Suprapubic skin (tissue), 4 donors: ENCODE measurements at places on chromosomes 6 and 20.

DNA sequence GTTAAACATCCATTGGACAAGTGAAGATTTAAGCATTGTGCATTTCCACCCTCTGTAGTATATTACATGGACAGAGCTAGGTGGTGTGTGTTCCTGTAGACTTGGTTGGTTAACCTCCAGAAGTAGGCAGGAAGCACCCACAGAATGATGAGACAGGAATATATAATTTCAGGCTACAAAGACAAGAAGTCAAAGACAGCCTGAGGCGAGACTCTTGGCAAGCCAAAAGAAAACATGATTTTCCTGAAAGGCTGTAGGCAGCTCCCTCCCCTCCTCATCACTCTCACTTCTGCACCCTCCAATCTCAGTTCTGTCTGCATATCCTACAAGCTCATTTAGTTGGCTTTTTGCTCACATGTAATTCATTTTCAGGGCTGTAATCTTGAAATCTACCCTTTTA is 110.0 kb upstream of the SLC35B3 start:
- DNase-seq = no peak

DNA sequence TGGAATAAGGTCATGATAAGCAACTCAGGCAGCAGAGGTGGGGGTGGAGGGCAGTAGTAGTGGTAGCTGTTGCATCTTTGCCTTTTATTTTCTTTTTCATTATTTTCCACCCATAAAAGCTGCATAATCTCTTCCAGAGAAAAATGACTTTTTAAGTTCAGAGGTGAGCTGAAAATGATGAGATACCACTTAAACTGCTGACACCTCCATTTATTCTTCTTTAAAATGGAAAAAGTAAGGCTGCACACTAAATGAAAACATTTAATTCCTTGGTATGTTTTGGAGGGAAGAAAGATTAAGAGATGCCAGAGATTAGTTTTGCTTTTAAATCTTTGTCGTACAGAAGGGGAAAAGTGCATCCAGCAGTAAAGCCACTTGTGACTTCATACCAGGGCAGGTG is 97.2 kb downstream of the ADTRP start:
- DNase-seq = no peak

GRCh38 chr20:3613821-3614440 is 49.3 kb downstream of the GFRA4 start:
- DNase-seq = no peak

- no peak for DNase-seq
Observed at GRCh38 chr6:129455126-129455769, 254.7 kb downstream of the ARHGAP18 start.

DNA sequence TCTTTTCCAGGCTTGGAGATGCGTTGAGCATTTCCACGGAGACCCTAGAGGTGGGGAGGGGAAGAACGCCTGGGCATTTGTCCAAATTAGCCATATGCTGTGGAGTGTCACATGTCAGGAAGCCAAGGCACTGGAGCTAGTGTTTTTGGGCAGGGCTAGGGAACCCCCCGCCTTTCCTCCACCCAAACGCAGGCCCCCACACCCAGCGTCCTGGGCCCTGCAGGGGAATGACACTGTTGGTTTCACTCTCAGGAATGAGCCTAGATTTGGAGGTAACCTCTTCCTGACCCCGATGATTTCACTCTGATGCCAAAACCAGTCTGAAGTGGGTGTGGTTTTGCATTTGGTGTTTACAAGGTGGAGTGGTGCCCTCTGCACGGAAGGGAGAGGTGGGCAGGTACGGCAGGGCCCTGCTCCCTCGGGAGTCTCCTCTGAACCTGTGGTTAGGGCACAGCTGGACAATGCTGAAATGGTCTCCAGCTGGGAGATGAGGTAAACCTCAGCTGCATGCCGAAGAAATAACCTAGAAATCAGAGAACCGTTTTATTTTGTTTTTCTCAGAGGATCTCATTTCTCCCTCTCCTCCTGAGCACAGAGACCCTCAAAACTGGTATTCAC is 29.5 kb downstream of the MTHFD1L start:
- no peak for DNase-seq

DNA sequence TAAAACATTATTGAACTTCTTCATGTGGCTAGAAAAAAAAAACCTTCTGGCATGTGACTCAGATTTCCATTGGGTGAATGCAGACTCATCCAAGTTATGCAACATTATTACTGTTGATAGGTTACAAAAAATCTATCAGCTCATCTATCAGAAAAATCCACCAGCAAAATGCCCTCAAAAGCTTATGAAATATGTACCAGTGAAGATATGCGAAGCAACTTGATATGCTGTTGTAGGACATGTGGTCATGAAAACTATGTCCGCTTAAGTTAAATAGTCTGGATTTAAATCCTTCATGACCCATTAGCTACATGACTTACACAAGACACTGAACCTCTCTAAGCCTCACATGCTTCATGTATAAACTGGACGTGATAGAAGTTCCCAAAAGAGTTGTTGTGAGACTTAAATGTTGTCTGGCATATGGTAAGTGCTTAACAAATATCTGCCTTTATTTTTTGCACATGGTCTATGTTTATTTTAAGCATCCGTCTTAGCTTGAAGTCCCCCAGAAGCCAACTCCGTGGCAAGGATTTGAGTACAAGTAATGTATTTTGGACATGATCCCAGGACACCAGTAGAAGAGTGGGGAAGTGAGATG is 12.5 kb upstream of the BFSP1 start:
- no peak for DNase-seq

- DNase-seq = no peak
Observed at GRCh38 chr20:41309817-41310216, 7.7 kb downstream of the ZHX3 start.

GRCh38 chr6:5710936-5711335 is 295.8 kb downstream of the NRN1 start:
- DNase-seq = no peak

DNA sequence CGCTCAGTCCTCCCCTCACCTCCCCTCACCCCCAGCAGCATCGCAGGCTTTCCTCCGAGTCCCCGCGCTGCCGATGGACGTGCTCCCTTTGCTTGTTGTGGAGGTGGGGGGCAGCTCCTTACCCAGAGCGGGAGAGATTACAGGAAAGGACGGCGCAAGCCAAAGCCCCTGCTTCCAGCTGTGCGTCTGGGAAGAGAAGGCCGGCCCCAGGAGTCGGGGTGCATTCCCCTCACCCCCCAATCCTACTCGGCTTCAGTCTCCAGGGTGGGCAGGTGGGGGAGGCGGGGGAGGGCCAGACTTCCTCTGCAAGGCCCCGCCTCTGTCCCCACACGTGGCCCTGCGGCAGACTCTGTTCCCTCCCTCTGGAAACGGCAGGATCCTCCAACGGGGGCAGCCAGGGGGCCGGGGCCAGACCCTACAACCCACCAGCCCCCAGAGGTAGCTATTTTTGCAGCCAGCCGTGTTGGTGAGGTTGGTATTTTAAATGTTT is 43.6 kb downstream of the NTSR1 start:
- DNase-seq = no peak

GRCh38 chr20:31580706-31581105 is 24.4 kb upstream of the ID1 start:
- no peak for DNase-seq

GRCh38 chr6:26284537-26285142 is 80.4 kb upstream of the BTN3A2 start:
- DNase-seq = peak; percentile 85

- no peak for DNase-seq
Observed at GRCh38 chr6:51098791-51099190, 280.1 kb downstream of the TFAP2B start.

DNA sequence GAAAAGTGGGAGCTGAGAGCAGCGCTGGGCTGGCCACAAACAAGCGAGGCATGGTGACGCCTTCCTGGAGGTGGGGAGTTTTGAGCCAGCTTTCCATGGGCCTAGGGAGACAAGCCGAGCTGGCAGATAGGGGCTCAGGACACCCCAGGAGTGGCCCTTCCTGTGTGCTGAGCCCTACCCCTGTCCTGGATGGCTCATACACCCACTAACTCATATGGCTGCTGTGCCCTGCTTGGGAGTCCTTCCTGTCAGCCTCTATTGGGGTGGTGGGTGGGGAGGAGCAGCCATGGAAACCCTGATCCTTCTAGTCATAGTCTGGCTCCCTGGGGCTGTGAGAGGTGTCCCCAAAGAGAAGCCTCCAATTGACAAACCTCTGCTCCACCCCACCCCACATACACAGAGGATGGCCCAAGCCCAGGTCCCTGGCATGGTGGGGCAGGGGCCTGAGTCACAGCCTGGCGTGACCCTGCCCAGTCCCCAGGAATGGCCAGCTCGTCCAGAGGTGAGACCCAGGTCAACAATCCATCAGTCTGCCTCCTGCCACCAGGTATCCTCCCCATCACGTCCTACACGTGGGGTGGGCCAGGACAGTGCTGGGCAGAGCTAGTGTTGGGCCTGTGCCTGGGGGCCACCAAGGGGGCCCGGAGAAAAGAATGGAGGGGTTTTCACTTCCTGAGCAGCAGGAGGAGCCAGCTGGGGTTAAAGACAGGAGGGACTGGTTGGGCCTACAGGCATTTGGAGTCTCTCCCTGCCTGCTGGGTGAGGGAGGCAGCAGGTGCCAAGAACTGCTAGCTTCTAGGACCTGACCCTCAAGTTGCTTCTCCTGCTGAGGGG is 52.2 kb downstream of the MRPL14 start:
- no peak for DNase-seq

- DNase-seq = no peak
Observed at GRCh38 chr20:41497186-41497895, 120.8 kb downstream of the CHD6 start.

DNA sequence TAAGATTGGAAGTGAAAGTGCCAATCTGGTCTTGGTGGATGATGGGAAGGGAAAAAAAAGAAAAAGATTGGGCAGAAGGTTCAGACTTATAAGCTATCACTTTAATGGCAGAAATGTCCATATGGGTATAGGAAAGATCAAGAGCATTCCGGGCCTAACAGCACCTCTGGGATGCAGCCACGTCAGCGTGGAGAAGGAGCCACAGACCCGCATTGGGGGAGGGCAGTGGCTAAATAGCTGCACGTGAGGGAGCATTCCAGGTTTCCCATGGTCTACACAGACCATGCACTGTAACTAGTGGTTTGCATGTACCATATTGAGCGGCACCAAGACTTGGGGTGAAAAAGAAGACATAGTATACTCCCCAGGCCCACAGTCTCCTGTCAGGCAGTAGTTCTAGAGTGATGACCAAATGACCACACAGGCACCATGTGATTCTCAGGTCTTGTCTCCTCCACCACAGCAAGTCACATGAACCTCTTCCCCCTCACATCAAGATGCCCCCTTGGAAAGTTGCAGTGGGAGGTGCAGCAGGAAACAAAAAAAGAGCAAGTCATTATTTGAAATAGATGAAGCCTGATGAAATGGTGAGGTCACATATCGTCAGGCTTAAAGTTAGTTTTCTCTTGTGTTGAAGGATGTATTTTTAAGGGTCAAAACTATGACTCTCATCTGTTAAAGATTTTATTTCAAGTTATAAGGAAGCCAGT is 94.4 kb upstream of the TNFAIP3 start:
- DNase-seq = no peak

DNA sequence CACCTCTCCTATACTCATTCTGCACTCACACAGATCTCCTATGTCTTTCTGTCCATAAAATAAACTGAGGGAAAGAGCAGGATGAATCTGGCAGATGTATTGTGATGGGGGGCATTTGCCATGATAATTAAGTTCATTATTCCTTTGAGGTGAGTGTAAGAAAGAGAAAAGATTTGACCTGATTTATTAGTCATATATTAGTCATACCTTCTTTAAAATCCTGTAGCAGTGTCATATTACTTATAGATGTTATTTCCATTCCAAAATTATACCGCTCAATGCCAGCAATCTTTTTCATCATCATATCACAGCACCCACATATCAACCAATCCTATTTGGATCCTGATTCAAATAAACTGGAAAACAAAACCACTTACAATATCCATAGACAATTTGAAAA is 733.3 kb upstream of the SLC35B3 start:
- no peak for DNase-seq

- DNase-seq = no peak
Observed at GRCh38 chr6:11656491-11656890, 118.9 kb downstream of the TMEM170B start.

DNA sequence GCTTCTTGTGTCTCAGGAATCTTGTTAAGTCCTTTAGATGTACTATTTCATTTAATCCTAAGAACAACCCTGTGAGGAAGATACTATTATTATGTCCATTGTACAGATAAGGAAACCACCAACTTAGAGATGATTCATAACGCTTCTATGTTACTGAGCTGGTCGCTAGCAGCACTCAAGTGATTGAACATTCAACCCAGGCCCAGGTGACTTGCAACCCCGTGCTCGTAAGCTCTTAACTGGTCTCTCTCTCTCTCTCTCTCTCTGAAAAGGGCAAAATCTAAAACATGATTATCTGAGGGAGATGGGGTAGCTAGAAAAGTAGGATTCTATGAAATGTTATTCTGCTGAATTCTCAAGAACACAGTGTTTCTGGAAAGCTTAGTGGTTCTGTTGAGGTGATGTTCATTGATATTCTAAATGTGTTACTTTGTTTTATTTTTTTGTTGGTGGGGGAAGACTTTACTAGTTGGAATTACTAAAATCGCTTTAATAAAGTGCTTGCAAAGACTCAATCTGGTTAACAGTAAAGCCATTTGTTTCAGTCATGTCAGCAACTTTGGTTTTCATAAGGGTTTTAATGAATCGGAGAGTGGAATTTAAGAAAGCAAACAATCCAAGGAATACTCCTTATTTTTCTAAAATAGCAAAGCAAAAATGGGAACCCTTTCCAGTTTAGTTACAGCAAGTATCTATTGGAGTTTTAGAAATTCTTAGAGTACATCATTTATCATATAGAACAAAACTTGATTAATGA is 265.0 kb upstream of the TAB2 start:
- DNase-seq = no peak

DNA sequence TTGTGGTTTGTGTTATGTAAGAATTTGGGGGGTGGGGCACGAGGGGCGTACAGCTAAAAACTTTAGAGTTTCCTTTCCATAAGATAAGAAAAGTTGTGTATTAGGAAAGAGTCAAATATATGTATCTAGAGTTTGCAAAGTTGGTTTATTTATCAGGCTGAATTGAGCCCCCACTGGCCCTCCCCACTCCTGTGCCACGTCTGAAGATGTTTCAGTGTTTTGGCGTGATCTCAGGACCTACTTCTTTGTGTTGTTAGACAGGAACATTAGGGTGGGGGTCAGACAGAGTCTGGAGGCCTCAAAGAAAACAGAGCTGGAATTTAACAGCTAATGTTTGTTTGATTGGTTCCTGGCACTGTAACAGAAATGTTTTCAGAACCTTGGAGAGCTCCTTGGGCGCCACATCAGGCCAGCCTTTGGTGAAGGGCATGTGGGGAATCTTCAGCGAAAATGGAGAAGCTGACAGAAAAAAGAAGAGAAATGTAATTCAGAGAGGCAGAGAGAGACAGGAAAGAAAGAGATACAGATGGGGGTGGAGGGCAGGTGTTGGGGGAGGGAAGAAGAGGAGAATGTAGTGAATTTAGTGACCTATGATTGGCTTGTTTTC is 674 bp downstream of the NRSN1 start:
- DNase-seq = no peak

DNA sequence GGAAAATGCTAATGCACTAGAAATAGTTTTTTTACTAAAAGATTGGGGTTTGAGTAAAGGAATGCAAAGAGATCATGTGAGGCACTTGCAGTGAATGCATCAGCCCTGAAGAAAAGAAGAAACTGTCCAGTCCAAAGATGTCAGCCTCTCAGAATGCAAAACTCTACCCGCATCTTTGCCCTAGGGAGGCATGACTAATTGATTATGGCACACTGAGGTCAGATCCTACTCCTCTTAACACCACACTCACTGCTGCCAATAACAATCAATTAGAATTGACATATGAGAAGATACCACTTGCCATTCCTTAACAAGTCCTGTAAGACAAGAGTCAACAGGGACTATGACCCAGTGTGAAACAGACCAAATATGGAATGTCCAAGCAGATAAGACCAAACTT is 262.3 kb upstream of the PLN start:
- no peak for DNase-seq
